ENCODE measurements at places on chromosomes 1 and 21. TPM values are rescaled to one million over a fixed set of nuclear protein-coding genes. Genes with fewer than 3 reads are reported as not detected.

DNA sequence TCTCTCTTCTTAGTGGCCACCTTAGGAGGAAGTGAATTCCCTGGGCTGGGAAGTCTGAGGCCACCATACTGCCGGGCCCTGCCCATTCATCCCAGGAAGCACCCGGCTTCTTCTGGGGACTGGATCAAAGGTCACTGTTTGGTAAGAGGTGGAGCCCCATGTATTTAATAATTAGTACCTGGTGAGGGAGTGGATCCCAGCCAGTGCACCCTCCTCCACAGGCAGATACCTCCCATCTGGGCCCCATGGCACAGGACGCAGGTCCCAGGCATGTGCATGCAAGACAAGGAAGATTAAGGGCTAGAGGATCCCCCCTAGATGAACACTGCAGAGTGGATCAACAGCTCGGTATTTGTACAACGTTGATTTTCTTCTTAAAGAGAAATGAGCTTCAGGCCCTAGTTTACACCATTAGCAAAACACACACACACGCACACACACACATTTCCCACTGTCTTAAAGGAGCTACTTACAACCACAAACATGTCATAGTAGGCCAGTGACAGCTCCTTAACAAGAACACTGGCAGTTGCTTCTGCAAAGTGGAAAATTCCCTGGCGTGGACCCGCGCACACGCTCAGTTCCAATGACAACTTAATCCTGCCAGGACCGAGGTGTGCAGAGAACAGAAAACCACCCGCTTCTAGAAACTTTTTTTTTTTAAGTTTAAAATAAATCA, 90.7 kb downstream of the MRPL37 start:
- DNase-seq = peak; percentile 59

- no peak for DNase-seq
These were observed 154.5 kb downstream of the PCP4 start for GRCh38 chr21:40021558-40022351.

GRCh38 chr1:201662646-201663045, 123.7 kb downstream of the NAV1 start:
- no peak for DNase-seq

GRCh38 chr1:96660503-96660902, 61.1 kb upstream of the PTBP2 start:
- peak; percentile 82 for DNase-seq

DNA sequence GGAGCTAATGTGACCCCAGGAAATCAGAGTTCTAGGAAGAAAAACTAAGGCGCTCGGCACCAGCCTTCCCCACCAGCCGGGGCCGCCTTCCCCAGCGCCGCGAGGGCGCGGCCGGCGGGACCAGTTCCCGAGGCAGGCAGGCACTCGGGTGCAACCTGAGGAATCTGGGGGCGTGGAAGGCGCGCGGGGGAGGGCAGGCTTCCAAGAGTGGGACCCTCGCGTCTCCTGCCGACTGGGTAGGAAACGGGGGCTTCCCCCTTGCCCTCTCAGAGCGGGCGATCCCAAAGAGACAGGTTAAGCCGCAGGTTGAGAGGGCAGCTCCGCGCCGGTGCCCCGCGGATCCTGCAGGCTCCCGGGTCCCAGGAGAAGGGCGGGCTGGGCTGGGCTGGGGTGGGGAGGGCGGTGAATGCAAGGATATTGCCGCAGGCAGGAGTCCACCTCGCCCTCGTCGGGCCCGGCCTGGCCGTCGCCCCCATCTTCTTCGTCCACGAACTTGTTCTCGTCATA, 431 bp downstream of the ARPC5 start:
- DNase-seq = no peak

- no peak for DNase-seq
These were observed 141.8 kb downstream of the CTH start for GRCh38 chr1:70552662-70553566.

DNA sequence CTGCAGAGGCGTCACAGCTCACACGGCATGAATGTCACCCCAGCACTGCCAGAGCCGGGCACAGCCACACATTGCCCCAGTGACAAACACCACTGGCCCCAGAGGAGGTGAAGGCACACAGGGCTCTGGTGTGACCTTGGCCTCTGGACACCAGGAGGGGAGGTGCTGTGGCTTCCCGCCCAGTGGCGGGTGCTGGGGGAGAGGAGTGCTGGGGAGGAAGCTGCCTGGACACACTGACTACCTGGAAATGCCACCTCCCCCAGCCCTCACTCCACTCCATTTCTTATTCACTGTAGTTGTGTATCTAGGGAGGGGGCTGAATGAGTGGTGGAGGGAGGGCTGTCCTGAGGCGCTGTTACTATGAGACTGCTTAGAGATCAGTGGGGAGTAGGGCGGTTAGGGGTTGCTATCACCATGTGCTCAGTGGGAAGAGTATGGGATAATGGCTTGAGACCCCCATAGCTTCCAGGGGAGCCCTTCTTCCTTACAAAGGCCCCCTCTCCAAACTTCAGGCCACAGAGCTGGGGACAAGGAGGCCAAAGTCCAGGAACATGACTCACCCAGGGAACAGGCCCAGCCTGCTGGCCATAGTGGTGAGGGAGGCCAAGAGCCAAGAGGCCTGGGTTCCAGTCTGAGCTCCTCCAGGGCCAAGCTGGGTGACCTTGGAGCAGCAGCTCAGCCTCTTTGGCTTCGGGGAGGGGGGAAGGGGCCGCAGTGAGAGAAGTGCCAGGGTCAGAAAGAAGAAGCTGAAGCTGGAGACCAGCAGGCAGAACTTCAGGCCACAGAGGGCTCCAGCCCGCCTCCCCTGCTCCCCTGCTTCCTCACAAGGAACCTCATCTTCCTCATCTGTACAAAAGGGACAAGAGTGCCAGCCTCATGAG, 40.1 kb downstream of the AHDC1 start:
- DNase-seq = peak; percentile 46

DNA sequence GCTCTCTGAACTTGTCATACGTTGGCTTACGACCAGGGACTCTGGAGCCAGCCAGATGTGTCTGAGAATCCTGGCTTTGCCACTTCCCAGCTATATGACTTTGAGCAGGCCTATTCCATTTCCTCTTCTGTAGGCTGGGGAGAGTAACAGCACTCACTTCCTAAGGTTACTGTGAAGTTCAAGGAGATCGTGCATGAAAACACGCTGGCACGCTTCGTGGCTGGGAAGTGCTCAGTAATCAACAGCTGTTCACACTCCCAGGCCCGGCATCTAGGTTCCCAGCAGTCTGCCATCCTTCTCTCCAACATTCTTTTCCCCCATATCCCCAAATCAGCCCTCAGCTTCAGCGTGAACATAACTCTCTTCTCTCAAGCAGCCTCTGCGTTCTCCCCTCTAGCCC, 2.0 kb downstream of the ASCL5 start:
- no peak for DNase-seq

DNA sequence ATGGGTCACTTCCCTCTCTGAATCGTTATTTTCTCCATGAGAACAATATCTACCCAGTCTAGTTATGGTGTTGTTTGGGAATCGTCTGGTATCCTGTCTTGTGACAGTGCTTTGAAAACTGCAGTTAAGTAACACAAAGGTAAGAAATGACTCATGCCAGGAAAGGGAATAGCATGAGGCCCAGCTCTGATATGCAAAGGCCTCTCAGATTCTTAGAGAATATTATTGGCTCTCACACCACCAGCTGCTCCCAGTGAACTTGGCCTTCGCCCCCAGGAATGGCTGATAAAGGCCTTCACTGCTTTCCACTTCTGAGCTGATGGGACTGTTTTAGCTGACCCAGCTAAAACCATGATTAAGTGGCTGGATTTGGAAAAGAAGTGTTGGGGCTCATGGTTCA, 27.1 kb downstream of the NEK2 start:
- peak; percentile 53 for DNase-seq

GRCh38 chr1:105087506-105087905, 1337.8 kb downstream of the AMY1C start:
- no peak for DNase-seq

- peak; percentile 69 for DNase-seq
These were observed 6.7 kb upstream of the RNASEL start for GRCh38 chr1:182595641-182596240.

DNA sequence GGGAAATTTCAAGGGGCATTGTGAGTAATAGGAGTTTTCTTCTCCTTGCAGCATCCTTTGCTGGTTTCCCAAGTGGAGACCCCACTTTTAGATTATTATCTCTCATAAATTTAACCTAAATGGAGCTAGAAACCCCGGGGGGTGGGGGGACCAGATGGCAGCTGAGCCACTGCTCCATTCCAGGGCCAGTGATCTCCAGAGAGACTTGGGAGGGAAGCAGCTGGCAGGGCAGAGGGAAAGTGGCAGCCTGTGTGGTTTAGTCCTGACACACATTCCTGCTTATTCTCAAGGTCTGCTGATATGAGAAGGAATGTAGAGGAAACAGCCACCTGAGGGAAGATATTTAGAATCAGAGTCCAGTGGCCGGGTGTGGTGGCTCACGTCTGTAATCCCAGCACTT, 16.3 kb downstream of the PCP4L1 start:
- DNase-seq = no peak

GRCh38 chr1:150409504-150410362, 45.8 kb downstream of the RPRD2 start:
- no peak for DNase-seq

GRCh38 chr1:227372726-227373130, 54.4 kb upstream of the CDC42BPA start:
- peak; percentile 72 for DNase-seq

DNA sequence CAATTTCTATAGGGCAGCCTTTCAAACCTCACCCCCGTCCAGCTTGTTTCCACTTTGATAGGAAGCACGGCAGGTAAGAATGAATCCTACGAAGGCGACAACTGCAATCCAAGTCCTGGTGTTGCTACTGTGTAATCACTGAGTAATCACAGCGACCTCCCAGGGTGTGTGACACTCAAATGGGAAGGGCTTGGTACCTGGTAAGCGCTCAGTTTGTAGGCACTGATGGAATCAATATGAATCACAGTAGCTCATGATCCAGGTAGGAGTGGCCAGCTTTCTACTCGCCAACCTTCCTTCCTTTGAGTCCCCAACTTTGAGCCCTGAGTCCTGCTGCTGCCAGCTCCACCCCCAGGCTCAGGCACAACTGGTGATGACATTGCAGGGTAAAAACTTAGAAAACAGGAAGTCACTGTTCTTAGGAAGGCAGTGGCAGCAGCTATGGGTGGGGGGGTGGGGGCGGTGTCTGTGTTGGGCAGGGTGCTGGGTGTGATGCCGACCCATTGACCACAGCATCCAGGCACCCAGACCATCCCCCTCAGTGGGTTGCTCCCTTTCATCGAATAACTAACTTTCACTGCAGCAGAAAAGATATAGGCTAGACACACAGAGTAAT, 70.7 kb downstream of the CD247 start:
- DNase-seq = no peak

- no peak for DNase-seq
These were observed 3.3 kb upstream of the TMEM240 start for GRCh38 chr1:1543706-1544099.

GRCh38 chr1:179230721-179231120, 1.2 kb upstream of the ABL2 start:
- DNase-seq = no peak

- no peak for DNase-seq
These were observed 32.1 kb downstream of the RHBG start for GRCh38 chr1:156401041-156401574.

DNA sequence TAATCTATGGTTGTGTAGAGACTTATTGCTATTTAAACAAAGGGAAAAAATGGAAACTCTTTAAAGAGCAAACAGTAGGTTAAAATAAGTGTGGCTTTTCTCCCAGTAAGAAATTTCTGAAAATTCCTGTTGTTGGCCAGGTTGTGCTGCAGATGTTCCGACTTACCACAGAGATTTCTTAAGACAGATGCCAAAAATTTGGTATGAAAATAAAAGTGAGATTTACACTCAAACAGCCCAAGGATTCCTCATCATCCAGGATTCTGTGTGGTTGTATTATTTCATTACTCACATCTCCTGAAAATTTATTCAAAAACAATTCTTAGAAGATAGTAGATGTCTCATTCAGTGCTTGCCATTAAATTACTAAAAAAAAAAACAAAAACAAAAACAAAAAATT, 296.7 kb upstream of the PTBP2 start:
- peak; percentile 31 for DNase-seq

- DNase-seq = peak; percentile 96
These were observed 44.2 kb downstream of the OSBPL9 start for GRCh38 chr1:51661081-51661518.

DNA sequence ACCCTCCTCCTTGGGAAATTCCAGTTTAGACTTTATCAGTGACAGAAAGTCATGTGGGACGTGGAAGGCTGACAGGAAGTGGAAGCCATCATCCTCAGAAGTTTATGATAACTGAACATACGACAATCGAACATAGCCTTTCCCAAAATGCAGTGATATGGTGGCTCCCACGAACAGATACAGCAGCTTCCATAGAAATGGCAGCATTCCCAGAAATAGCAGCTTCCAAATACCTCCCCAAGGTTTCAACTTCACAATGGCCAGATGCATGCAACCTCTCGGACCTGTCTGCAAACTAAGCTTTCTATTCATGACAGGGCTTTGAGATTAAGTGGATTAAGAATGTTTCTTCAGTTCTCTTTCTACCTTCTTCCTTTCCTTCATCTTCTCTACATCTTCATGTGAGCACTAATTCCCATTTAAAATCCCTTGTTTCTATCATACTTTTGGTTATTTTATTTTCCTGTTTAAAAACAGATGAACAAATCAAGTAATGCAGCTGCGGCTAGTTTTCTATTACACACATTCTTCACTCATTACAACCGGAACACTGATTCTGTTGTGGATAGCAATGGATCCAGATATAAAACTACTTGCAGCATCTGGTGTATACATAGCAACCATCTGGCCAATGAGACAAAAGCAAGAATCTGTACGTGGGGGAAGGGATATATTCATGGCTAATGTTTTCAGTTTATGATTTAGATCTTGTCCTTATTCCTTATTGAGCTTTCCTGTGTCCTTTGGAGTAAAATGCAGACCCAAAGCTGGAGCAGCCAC, 304.8 kb downstream of the BRINP3 start:
- peak; percentile 9 for DNase-seq

DNA sequence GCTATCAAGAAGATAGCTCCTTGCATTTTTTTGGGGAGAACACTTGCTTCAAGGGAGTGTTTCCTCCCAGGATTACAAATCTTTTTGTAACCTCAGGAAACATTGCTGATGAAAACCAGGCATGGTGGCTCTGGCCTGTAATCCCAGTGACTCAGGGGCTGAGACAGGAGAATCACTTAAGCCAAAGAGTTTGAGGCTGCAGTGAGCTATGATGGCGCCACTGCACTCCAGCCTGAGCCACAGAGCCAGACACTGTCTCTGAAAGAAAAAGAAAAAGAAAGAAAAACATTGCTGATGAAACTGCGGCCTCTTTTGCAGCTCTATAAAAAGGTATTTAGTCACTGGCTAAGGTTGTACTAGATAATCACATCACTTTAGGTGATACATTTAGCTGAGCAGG, 7.3 kb downstream of the RNU1-2 start:
- peak; percentile 71 for DNase-seq

- peak; percentile 66 for DNase-seq
These were observed 11.4 kb downstream of the DOCK7 start for GRCh38 chr1:62676611-62677356.

- DNase-seq = no peak
These were observed 174.6 kb downstream of the HLX start for GRCh38 chr1:221053889-221054288.

GRCh38 chr1:197807216-197807615, 31.9 kb upstream of the DENND1B start:
- DNase-seq = no peak

Gene ABCA4
- total RNA-seq = under 0.01 TPM

Gene ADGRL4
- total RNA-seq = 3.2 TPM

Gene ACTN2
- total RNA-seq = under 0.01 TPM

Gene PGLYRP4
- not detected for total RNA-seq

Gene UBE2G2
- 75.8 TPM for total RNA-seq

Gene OR2T11
- total RNA-seq = not detected

Gene RIPK4
- under 0.01 TPM for total RNA-seq

Gene SYTL1
- 0.18 TPM for total RNA-seq

Gene SLC5A9
- not detected for total RNA-seq

Gene UTS2
- total RNA-seq = not detected

Gene IGFN1
- not detected for total RNA-seq

Gene MAP3K7CL
- 25.3 TPM for total RNA-seq
